CD4-positive, alpha-beta T cell (primary cell): ENCODE measurements at places on chromosomes 1 and 21. TPM values are rescaled to one million over a fixed set of nuclear protein-coding genes. Genes with fewer than 3 reads are reported as not detected.

CFAP107 gene
- total RNA-seq, result not detected

SLAMF8 gene
- 0.34 TPM for total RNA-seq

ETV3L gene
- not detected for total RNA-seq

CFAP74 gene
- total RNA-seq, result not detected

CHODL gene
- total RNA-seq, result not detected

PRRX1 gene
- not detected for total RNA-seq

ACTL8 gene
- total RNA-seq, result not detected

USP16 gene
- 81.7 TPM for total RNA-seq

AKR7A3 gene
- 0.84 TPM for total RNA-seq

CRABP2 gene
- total RNA-seq, result 4.2 TPM

SPRR1B gene
- total RNA-seq, result not detected

GLMN gene
- 11.7 TPM for total RNA-seq

AGL gene
- total RNA-seq, result 9.6 TPM

KAZN gene
- 0.55 TPM for total RNA-seq

USH2A gene
- total RNA-seq, result not detected

PTP4A2 gene
- total RNA-seq, result 282 TPM

DUSP10 gene
- 66.9 TPM for total RNA-seq

RNU1-2 gene
- 5,937 TPM for total RNA-seq

SH2D1B gene
- not detected for total RNA-seq

KIF17 gene
- total RNA-seq, result not detected

LHX8 gene
- total RNA-seq, result not detected

LCE1C gene
- total RNA-seq, result not detected

CTTNBP2NL gene
- total RNA-seq, result 0.25 TPM

ANKRD34A gene
- total RNA-seq, result 0.42 TPM

PLA2G2F gene
- not detected for total RNA-seq

ACKR1 gene
- total RNA-seq, result not detected

LIN9 gene
- 1.3 TPM for total RNA-seq

AUNIP gene
- not detected for total RNA-seq

C1QB gene
- total RNA-seq, result not detected

BCL2L15 gene
- 1.5 TPM for total RNA-seq

MAP3K7CL gene
- 4.6 TPM for total RNA-seq

RGS7 gene
- not detected for total RNA-seq

CCDC190 gene
- total RNA-seq, result not detected

PKNOX1 gene
- total RNA-seq, result 10.3 TPM

SUSD4 gene
- 13.0 TPM for total RNA-seq

LAMB3 gene
- 0.25 TPM for total RNA-seq

RHBDL2 gene
- not detected for total RNA-seq

LAPTM5 gene
- 625 TPM for total RNA-seq

ADORA1 gene
- total RNA-seq, result not detected

TMEM9 gene
- 15.7 TPM for total RNA-seq

PLA2G2A gene
- not detected for total RNA-seq

RAB42 gene
- total RNA-seq, result not detected

VSIG8 gene
- total RNA-seq, result not detected

HCRTR1 gene
- not detected for total RNA-seq

HES3 gene
- not detected for total RNA-seq

PDIK1L gene
- 9.5 TPM for total RNA-seq
